T-helper 17 cell (primary cell): ENCODE measurements at places on chromosomes 11 and 22.

GRCh38 chr11:129703846-129704245, 111.8 kb upstream of the TMEM45B start:
- no peak for DNase-seq

GRCh38 chr11:120482149-120482548, 29.4 kb upstream of the GRIK4 start:
- no peak for DNase-seq

DNA sequence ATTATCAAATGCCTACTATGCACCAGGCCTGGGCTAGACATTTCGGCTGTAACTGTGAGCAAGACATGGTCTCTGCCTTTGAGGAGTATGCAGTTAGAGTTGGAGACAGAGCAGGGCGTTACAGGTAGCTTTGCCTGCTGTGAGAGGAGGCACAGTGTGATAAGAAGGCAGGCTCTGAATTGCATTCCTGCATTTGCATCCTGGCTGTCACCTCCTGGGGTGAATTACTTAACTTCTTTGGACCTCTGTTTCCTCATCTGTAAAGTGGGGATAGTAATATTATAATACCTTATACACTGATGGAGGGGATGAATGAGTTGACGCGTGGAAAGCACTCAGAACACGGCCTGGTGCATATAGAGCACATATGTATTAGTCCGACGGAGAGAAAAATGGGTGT, 118.1 kb upstream of the ARHGAP20 start:
- no peak for DNase-seq

- no peak for DNase-seq
These were observed 912.1 kb upstream of the FAT3 start for GRCh38 chr11:91312541-91312940.

GRCh38 chr11:77217156-77217555, 84.3 kb downstream of the GDPD4 start:
- no peak for DNase-seq

GRCh38 chr11:117068303-117068860, 29.8 kb downstream of the SIK3 start:
- DNase-seq = no peak

DNA sequence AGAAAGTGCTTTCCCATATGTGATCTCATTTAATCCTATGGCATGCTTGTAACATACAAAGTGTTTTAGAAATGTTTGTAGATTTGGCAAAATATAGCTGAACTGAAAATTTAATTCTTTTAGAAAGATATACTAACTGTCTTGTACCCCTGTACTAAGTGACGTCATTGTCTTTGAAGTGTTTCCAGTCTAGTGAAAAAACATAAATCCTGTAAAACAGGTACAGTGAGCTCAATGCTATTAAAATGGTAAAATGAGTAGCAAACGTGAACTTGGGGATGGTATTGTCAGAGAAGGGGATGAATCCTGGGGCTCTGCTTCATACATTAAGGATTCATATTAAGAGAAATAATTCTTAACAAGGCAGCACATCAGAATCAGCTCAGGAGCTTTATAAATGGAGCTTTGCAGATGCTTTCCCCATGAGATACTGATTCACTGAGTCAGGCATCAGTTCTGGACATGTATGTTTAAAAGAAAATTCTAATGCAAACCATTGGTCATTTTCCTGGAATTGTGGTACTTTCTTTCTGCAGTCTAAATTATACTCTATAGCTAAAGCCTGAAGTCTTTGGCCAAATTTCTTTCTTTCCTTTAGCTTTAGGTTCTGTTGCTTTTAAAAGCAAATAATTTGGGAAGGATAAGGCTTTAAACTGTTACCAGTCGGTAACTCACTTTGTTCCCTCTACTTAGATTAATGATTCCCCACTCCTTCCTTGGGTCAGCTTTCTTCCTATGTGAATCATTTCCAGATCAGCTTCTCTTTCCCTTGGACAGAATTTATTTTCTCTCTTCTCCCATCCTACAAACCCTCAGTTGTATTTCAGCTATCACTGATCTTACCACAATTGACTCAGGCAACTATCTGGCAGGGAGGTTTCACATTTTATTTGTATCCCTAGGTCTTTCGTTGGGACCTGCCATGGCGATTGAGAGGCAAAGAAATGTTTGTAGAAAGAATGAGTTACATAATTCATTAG, 57.5 kb upstream of the DDI1 start:
- no peak for DNase-seq

DNA sequence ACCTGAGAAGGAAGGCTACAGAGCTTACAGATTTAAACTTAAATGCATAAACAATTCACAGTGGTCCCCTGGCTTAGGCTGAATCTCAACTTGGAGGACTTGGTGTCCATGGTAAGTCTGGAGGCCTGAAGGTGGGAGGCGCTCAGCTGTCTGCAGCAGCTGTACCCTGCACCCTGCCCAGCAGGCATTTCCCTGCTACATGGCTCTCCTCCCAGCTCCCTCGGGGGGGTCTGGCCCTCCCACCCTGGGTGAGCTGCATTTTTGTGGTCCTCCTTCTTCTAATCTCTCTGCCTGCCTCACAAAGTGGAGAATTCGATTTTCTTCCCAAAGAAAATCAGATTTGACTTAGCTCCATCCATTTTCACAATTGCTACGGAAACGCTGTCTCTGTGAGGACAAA, 273.2 kb downstream of the KIRREL3 start:
- no peak for DNase-seq

DNA sequence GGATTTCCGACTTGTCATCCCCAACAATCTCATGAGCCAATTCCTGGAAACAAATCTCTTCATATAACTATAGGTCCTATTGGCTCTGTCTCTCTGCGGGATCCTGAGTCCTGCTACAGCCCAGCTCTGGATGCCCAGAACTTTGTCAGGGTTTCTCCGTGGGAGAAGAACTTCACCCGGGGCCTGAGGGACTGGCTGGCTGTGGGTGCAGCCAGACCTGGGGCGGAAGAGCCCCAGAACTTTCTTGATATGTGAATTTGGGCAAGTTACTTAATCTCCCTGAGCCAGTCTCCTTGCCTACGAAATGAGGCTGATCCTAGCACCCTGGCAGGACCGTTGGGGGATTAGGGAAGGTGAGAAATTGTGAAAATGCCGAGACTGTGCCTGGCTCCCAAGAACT, 6.6 kb upstream of the TRIM29 start:
- no peak for DNase-seq

DNA sequence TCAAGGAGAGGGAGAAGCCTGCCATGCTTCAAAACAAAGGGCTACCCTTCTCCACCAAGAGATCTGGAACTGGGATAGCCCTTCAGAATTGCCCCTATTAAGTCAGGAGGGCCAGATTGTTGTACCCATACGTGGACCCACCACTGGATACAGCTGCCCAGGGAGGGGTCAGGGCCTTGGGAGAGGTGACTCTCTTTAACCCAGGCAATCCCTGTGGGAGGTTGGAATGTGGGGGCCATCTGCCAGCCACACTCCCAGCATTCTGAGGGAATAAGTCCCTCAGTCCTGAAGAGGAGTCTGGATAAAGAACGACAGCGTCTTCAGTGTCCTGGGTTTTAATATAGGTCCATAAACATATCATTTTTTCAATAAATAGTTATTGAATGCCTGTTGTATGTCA, 588.2 kb upstream of the TENM4 start:
- no peak for DNase-seq
